ENCODE measurements at places on chromosomes 3 and 15. TPM values are rescaled to one million over a fixed set of nuclear protein-coding genes. Genes with fewer than 3 reads are reported as not detected.

DNA sequence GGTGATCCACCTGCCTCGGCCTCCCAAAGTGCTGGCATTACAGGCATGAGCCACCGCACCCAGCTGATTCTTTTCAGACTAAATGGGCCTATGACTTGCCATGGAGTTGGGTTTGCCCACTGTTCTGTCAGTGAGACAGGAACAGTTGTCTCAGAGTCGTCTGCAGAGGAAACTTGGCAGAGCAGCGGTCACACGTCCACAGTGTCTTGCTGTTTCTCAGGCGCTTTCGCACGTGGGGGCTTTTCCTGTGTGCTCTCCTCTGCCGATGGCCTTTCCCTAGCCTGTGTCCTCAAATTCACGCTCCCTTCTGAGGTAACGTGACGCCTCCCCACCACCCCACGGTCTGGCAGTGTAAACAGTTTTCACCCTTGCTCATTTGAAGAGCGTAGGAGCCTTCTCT lies 11.3 kb downstream of the TMEM44 start:
- DNase-seq = no peak
- peaks cover 9% of the 10 kb centered on the region for H3K36me3 ChIP-seq
- no peaks in the 10 kb centered on the region for H3K4me1 ChIP-seq
- H3K27me3 ChIP-seq = no peaks in the 10 kb centered on the region
- no peak overlapping the region for H3K27ac ChIP-seq

DNA sequence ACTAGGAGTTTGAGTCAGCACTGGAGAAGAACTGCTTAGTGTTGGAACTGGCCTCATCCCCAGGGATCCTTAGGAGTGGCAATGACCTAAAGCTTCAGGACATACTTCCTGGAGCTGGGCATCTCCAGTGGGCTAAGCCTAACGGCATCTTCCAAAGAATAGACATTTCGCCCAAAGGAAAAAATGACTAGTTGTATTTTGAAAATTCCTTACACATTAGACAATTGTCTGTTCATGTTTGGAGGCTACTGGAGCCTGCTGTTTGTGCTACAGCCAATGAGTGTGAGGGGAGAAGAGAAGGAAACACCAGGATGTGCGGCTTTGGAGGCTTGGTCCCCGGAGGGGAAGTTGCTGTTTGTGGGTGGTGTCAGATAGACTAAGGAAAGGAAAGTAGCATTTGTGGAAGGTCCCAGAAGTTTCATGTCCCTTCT lies 77.6 kb downstream of the POLR2M start:
- DNase-seq = no peak
- no peak overlapping the region for H3K27ac ChIP-seq
- H3K4me3 ChIP-seq = no peak overlapping the region
- H3K36me3 ChIP-seq = no peaks in the 10 kb centered on the region
- no peaks in the 10 kb centered on the region for H3K4me1 ChIP-seq

WWTR1 gene
- total RNA-seq = 25.5 TPM

POLQ gene
- 16.8 TPM for total RNA-seq

- no peak for DNase-seq
- H3K27me3 ChIP-seq = no peaks in the 10 kb centered on the region
- no peak overlapping the region for H3K4me3 ChIP-seq
Observed at GRCh38 chr3:140770977-140771667, 93.3 kb downstream of the TRIM42 start.

DNA sequence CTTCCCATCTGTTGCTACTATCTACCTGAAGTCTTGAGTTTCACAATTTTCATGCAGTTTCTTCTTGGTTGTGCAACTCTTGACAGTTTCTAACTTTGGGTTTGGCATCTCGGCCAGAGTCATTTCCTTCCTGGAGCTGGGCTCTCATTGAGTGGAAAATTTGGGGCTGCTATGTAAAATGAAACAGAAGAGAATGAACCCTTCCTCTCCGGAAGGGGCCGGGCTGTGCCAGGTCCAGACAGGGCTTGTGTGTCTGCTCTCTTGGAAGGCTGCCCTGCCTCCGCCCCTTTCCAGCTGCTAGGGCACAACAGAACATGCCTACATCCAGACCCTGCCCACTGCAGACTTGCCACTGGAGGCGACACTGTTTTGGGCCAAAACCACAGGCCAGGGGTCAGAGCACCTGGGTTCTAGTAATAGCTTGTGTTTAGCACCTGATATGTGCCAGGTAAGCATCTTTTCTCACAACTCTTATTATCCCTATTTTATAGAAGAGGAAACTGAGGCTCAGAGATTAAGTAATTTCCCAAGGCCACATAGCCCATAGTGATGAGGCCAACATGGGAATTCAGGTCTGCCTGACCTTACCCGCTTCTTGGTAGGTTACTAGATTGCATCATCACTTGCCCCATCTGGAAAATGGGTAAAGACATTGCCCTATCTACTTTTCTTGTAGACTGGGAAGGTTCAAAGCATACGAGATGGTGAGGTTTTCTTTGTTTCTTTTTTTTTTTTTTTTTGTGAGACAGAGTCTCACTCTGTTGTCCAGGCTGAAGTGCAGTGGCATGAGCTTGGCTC lies 25.0 kb downstream of the IRAK2 start:
- H3K4me3 ChIP-seq = no peak overlapping the region
- no peak overlapping the region for H3K27ac ChIP-seq
- H3K4me1 ChIP-seq = peaks cover 22% of the 10 kb centered on the region
- no peak for DNase-seq
- no peaks in the 10 kb centered on the region for H3K27me3 ChIP-seq

CFAP100 gene
- not detected for total RNA-seq

DNA sequence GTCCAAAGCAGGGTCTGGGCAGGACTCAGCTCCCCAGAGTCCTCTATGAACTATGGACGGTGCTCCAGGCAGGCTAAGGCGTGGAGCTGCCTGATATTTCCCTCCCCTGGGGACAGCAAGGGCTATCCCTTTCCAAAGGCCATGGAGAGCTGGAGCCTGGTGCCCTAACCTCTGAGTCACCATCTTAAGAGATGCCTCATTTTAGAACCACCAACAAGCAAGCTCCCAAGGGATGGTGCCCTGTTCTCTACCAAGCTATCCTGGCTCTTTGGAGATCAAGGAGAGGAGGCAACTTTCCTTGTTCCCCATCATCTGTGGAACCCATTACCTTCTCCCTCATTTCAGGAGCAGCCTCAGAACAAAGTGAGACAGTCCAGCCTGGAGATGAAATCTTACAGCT lies 15.7 kb downstream of the STARD5 start:
- no peak for DNase-seq
- no peak overlapping the region for H3K27ac ChIP-seq
- H3K36me3 ChIP-seq = peaks cover 15% of the 10 kb centered on the region
- peaks cover 15% of the 10 kb centered on the region for H3K4me1 ChIP-seq
- no peak overlapping the region for H3K4me3 ChIP-seq

DNA sequence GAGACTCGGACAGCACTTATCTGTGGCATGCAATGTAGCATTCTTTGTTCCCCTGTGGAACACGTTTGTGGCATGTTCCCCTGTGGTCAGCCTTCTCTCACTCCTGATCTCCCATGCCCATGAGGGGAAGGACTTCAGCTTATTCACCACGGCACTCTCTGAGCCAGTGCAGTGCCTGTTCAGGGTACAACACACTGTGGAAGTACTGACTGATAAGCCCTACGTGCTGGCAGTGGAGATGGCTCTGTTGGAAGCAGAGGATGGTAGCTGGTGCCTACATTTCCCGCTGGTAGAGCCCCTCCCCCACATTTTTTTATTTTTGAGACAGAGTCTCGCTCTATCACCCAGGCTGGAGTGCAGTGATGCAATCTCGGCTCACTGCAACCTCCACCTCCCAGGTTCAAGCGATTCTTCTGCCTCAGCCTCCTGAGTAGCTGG lies 43.5 kb upstream of the ETV5 start:
- H3K4me3 ChIP-seq = no peak overlapping the region
- H3K27me3 ChIP-seq = peaks cover 27% of the 10 kb centered on the region
- no peak overlapping the region for H3K27ac ChIP-seq
- peaks cover 12% of the 10 kb centered on the region for H3K4me1 ChIP-seq

GRIP2 gene
- 12.0 TPM for total RNA-seq

HCLS1 gene
- total RNA-seq = 1.9 TPM

DNA sequence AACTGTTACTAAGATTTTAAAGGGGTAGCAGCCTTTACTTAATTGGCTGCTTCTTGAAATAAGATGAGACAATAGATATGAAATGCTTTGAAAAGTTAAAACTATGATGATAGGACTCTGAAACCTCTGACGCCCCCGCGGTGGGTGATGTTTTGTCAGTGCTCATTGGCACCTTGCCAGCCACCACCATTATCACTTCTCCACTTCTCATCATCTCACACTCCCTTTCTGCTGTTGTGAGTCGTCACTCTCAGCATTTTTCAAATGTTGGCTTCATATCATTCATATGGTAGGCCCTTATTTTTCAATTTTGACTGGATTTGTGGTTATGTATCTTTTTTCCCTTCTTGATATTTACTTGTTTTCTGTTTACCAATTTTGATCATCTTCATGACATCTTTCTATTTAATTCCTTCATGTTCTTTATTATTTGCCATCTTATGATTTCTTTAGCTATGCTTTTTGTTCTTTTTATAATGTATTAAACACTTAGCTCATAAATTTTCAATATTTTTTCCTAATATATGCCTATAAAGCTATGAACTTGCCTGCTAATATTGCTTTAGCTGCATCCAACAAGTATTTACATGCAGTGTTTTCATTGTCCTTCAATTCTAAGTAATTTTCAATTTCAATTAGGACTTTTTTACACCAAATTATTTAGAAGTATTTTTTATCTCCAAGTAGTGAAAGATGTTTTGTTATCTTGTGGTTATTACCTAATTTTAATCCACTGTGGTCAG lies 30.3 kb upstream of the SKOR1 start:
- peaks cover 44% of the 10 kb centered on the region for H3K4me1 ChIP-seq
- no peak overlapping the region for H3K4me3 ChIP-seq
- H3K27me3 ChIP-seq = no peaks in the 10 kb centered on the region

- H3K4me3 ChIP-seq = peak overlapping the region; percentile 74
- H3K4me1 ChIP-seq = peaks cover 20% of the 10 kb centered on the region
- no peaks in the 10 kb centered on the region for H3K36me3 ChIP-seq
- no peak for DNase-seq
Observed at GRCh38 chr3:86991840-86992435, 989 bp upstream of the VGLL3 start.

FEZF2 gene
- not detected for total RNA-seq

DNA sequence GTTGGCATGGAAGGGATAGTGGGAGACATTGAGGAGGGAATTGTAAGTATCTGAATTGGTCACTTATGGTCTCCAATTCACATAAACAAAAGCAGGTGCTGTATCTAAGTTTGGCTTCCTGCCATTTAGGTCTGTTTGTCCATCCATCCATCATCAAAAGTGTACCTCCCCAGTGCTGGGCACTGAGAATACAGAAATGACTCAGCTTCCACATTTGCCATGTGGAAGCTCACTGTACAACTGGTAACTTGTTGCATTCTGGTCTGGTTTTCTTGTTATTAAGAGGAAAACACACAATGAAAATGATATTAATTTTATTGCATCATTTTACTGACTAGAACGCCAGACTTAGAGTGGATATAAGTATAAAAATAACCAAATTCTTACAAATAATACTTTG lies 30.9 kb upstream of the MUC13 start:
- H3K27me3 ChIP-seq = no peaks in the 10 kb centered on the region
- no peak overlapping the region for H3K27ac ChIP-seq
- DNase-seq = no peak
- no peaks in the 10 kb centered on the region for H3K36me3 ChIP-seq
- peaks cover 6% of the 10 kb centered on the region for H3K4me1 ChIP-seq

Measured in WTC11 (cell line).